Activated effector memory CD4-positive, alpha-beta T cell treated with Interleukin-2 at 50 U/mL for 16 hours (primary cell): ENCODE measurements at places on chromosomes 1 and 21.

- no peak for DNase-seq
Observed at GRCh38 chr1:187873126-187873525, 1044.4 kb downstream of the PLA2G4A start.

DNA sequence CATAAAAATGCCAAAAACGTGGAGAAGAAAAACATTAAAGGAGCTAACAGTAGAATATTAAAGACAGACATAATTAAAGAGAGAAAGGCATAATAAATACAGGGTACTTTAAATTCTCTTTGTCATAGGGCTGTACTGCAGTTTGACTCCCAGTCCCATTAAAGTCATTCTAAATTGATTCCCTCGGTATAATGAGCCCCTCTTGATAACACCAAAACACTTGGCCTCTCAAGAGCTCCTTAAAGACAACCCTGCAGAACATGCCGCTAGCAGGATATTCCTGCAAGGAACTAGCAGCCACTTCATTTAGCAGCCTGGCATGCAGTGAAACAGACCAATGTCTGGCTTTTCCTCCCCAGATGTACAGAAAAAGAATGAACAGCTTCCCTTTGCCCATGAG lies 273.8 kb upstream of the ESRRG start:
- DNase-seq, result no peak

DNA sequence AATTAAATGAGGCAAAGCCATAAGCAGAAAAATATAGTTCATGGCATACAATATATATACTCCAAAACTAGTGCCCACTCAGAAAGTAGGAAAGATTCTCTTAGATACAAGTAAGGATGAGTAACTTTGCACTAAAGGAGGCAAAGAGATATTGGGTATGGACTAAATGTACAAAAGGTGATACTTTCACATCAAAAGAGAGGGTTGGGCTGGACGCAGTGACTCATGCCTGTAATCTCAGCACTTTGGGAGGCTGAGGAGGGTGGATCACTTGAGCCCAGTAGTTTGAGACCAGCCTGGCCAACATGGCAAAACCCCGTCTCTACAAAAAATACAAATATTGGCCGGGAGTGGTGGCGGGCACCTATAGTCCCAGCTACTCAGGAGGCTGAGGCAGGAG lies 6.7 kb downstream of the KYAT3 start:
- no peak for DNase-seq

- DNase-seq, result peak; percentile 29
Observed at GRCh38 chr1:111476761-111477309, 3.1 kb downstream of the C1orf162 start.

GRCh38 chr1:204130981-204131892 lies 20.6 kb downstream of the ETNK2 start:
- DNase-seq, result no peak

DNA sequence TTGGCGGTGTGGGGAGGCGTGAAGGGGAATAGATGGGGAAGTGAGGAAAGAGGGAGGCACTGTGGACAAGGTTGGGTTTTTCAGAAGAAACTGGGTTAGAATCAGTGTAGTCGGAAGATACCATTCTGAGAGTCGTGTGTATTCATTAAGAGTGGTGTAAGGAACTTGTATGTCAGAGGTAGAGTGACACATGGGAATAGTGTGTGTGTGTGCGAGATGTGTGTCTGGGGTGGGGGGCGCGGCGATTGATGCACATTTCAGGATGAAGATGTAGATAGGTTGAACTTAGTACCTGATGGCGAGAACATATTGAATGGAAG lies 878 bp downstream of the SMG7 start:
- DNase-seq, result no peak

DNA sequence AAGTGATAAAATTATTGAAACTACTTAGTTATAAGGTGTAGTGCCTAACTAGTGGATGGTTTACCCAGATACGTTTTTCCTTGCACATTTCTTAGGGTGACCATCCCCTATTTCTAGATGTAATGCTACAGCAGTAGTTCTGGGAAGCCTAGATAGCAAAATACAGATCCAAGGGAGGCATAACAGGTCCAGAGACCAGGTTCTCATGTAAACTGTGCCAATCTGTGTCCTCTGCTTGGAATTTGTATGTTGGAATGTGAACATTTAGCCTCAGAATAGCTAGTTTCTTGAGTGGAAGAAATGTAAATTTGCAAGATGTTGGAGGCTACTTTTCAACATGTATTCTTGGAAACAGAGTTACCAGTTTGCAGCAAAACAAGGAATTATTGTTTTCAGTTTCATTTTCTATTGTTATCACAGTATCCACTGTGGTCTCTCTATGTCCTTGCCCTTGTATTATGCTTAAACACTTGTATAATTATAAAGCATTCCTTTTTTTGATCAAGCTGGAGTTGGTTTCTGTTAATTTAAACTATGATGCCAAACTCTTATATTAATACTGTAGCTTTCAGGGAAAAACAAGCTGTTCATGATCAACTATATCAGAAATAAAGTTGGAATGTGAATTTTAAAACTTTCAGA lies 102.0 kb upstream of the BRINP3 start:
- no peak for DNase-seq

DNA sequence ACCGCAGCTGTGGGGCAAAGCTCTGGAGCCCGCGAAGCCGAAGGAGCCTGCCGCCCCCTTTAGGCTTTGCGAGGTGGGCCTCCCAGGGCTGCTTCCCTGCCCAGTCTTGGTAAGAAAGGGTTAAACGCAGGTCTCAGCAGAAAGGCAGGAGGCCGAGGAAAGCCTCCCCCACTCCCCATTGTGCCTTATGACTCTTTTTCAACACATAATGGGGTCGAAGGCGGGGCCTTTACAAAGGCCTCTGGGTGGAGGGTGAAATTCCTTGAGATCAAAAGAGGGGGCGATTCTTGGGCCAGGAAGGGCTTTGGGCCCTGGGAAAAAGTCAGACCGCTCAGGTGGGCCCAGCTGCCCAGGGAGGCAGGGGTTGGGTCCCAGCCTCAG lies 880 bp downstream of the ALPL start:
- DNase-seq, result no peak

DNA sequence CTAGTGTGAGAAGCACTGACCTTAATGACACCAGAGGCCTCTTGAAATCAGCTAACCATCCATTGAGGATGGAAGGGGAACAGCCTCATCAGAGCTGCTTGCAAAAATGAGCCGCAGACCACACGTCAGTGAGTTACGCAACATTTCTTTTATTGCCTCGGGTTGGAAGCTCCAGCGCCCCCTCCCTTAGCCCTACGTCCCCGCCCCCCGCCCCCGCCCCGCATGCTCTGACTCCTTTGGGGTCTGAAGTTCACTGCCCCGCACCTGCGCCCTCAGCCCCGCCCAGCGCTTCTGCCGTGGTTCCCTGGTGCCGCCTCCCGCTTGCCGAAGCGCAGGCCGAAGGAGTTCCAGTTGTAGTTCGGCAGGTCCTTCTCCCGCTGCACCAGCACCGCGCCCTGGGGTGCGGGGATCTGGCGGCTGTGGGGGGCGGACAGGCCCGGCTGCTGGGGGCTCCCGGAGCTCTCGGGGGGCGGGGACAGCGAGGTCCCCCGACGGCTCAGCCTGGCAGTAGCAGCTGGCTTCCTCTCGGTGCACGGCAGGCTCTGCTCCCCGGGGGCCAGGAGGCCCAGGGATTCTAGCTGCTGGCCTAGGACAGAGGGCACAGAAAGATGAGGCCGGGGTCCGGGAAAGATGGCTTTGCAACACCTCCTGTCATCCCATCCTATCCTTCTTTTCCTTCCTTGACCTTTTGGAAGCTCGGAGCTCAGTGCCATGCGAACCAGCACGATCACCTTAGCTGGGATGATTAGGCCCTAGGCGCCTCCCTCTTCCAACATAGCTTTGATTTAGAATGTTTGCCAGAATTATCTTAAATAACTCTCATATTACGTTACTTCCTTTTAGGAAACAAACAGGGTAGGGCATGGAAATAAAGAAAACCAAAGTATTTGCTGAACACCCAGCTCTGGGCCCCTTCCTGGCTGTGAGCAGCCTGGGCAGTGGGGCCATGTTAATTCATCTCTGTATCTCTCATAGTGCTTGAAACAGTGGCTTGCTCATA lies 5.8 kb downstream of the KISS1 start:
- no peak for DNase-seq

- no peak for DNase-seq
Observed at GRCh38 chr1:6747674-6748073, 37.6 kb upstream of the CAMTA1 start.

DNA sequence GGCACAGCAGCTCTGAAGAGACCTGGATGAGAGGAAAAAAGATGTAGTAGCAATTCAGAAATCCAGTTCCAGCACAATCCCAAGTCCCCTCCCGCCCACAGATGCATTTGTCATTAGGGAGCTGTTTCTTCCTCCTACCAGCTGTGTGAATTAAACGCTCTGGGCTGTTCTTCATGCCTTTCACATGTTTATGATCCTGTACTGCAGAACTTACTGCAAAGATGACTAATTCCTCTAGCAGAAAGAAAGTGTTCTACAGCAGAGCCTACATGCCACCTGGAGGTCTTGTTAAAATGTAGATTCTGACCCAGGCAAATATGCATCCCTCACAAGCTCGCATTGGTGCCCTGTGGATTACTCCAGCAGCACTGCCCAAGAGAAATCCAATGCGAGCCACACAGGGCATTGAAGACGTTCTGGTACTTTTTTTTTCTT lies 6.5 kb downstream of the ENO1 start:
- DNase-seq, result no peak

- DNase-seq, result no peak
Observed at GRCh38 chr1:245825128-245825901, 670.5 kb downstream of the KIF26B start.

GRCh38 chr1:86191958-86192357 lies 35.4 kb upstream of the COL24A1 start:
- DNase-seq, result no peak

- DNase-seq, result no peak
Observed at GRCh38 chr21:14071902-14072734, 138.6 kb downstream of the LIPI start.

GRCh38 chr1:187038784-187039183 lies 210.0 kb downstream of the PLA2G4A start:
- no peak for DNase-seq

DNA sequence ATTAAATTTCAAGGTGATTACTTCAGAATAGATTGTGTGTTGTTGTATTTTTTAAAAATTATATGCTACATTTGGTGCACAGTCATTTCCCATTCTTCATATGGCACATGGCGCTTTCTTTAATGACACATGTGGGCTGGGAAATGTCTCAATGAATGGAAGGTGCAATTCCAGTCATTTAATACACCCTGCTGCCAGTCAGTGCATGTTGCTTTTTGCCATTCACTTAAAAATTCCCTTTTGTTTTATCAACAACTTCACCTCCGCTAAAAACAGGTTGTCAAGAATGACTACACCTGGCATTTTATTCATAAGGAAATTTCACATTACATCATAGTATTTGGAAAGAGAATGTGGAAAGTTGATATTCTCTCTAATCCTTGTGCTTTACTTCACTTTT lies 716.4 kb upstream of the ADAMTS5 start:
- no peak for DNase-seq

GRCh38 chr1:55420026-55420425 lies 204.9 kb upstream of the USP24 start:
- DNase-seq, result no peak

DNA sequence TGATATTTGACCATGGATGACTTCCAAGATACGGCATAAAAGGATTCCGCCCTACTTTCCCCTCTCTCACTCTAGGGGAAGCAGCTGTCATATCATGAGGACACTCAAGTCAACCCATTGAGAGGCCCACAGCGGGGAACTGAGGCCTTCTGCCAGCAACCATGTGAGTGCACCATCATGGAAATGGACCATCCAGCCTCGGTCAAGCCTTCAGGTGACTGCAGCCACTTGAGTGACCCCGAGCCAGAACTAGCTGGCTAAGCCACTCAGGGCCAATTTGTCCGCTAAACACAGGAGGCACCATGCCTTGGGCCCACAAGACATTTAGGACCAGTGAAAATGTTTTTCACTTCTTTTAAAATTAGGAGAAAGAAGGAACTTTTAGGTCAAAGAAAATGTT lies 11.1 kb upstream of the GJB5 start:
- DNase-seq, result no peak

GRCh38 chr1:80594013-80594412 lies 1206.7 kb upstream of the ADGRL2 start:
- no peak for DNase-seq

DNA sequence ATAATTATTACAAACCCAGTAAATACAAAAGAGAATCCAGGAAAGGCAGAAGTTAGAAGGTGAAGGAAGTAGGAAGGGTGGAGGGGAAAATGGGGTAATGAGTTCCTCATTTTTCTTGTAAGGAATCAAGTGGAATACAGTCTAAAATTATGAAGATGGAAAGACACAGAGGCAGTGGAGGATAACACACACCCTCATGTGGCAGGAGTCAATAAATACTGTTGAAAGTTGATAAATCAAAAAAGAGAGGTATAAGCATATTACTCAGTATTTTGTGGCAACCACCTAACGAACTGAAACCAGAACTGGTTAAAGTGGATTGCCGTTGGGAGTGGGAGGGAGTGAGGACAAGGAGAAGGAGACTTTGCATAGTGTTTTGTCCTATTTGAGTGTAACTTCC lies 78.6 kb upstream of the SLC44A3 start:
- no peak for DNase-seq

GRCh38 chr1:108746382-108747170 lies at the start of gene STXBP3:
STXBP3 (plus strand) TSS chr1:108746674; CDS start chr1:108746738, 64 bp downstream.
- DNase-seq, result peak; percentile 99

DNA sequence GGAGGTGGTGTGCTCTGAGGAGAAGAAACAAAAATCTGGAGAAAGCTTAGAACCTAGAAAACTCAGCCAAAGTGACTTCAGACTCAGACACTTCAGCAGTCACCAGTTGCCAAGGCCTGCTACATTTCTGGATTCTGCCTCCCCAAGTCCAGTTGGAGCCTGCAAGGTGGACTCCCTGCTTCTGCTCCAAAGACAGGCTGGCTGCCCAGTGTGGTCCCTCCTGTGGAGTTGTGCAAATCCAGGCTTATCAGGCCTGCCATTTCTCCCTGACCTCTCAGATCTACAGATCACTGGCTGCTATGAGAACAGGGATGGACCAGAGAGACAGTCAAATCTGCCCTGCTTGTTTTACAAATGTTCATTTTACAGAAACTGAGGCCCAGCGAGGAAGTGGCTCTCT lies 9.9 kb downstream of the CACHD1 start:
- DNase-seq, result no peak

DNA sequence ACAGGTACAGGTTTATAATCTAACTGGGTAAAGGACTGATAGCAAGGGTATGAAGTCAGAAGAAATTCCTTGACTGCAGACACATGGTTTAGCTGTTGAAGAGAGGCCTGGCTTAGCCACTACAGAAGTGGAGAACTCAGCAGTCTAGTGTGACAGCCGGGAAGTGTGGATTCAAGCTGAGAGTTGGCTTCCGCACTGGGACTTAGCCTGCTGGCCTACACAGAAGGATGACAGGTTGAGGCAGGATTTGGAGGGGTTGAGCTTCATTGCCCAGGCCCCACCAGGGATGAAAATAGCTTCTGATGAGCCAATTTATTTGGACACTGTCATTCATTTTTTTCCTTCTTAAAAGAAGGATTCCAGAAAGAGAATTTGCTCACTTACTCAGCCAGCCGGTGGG lies 284.4 kb downstream of the PCP4 start:
- DNase-seq, result no peak

GRCh38 chr1:163668472-163668871 lies 346.7 kb downstream of the NUF2 start:
- DNase-seq, result no peak

GRCh38 chr21:41761211-41761933 lies 5.5 kb downstream of the RIPK4 start:
- DNase-seq, result no peak
